Ureter (tissue), 1 donor: ENCODE measurements at places on chromosomes 7 and 10.
A peak's percentile ranks its signal among the peaks of the same experiment; 100 is the strongest.

GRCh38 chr7:46352004-46352954 lies 431.2 kb upstream of the IGFBP3 start:
- DNase-seq = peak; percentile 56

DNA sequence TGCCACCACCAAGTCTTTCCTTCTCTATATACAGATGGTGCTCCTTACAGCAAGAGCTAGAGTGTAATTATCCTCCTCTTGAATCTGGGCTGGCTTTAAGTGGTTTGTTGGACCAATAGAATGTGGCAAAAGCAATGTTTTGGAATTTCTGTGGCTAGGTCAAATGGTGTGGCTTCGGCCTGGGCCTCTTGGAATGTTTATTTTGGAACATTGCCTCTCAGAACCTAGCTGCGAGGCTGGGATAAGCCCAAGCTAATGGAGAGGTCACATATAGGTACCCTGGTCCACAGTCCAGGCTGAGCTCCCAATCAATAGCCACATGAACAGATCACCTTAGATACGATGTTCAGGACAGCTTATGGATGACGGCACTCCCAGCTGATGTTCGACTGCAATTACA lies 556.7 kb downstream of the TYW1 start:
- DNase-seq = no peak

DNA sequence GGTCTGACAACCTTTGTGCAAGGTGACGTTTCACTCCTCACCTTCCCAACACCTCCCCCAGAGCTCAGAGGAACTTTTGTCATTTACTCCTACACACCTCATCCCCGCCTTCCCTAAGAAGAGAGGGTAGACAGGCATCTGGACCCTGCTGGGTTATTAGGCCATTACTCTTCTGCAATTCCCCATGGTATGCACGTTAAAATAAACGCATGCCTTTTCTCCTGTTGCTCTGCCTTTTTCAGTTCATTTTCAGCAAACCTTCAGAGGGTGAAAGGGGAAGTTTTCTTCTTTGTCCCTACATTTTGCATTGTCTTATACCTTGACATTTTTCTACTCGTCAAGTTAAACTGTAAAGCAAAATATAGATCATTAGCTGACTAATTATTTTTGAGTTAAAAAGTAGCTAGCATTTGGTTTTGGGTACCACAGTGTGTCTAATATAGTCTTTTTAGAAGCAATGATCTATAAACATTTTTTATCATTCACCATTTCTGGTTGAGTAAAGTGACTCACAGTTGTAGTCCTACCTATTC lies 10.5 kb upstream of the EDRF1 start:
- DNase-seq = no peak

DNA sequence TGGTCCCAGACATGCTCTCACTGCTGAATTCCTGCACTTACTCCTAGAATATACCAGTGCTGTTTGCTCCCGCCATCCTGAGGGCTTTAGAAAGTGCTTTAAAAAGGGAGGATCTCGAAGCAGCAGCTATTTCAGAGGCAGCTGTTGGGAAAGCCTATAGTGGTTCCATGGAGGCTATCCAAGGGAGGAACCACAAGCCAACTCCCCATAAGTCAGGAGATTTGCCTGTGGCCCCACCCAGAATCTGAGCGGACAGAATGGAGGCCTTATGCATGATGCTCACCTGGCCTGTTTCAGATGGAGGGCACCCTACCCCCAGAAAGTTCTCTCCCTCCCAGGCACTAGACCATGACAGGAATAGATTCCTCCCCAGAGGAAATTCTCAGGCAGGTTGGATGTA lies 2.3 kb upstream of the KCNIP2 start:
- DNase-seq = no peak

DNA sequence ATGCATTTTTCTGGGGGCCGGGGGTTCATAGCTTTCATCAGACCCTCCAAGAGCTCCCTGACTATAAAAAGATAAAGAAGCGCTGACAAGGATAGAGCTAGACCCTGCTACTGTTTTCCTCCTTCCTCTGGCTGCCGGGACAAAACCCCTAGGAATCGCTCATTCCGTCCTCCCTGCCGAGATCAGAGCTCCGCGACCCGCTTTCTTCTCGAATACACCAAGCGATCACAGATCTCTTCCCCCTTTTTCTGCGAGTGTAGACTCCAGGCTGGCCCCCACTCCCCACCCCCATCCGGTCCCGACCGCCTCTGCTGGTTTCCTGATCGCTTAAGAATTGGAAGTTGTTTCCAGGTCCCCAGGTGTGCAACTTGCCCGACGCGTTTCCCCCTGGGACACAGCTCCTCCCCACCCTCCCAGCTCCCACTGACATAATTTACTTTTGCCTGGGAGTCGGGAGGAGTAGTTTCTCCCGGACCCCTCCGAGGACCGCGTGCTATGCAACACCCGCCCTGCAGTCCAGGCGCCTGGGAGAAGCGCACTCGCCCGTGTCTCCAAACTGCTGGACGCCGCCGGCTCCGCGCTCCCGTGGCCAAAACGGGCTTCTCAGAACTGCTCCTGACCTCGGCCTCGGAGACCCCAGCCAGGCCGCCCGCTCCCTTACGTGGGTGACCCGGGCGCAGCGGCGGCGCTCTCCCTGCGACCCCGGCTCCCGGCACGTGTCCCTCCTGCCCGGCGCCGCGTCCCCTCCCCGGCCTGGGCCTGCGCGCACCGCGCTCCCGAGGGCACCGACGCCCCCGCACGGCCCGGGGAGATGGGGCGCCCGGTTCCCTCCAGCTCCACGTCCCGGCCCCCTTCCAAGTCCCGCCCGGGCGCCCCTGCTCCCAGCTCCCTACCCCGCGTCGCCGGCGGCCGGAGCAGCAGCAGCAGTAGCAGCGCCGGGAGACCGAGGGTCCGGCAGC lies 552 bp downstream of the IL15RA start:
- peak; percentile 67 for DNase-seq

DNA sequence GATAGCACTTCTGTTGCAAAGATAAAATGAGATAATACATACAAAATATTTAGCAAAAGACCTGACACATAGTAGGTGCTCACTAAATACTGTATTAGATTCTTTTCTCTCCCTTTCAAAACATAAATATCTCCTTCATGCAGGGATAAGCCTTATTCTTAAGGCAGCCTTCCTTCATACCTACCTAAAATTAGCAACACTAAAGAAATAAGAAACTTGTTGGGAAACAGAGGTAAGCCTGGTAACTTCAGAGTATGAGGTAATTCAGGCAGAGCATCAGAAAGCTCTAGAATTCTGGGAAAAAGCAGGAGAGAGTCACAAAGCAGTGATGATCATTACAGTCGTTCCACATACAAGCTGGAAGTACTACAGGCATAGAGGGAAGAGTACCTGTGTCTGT lies 15.2 kb downstream of the HIBADH start:
- no peak for DNase-seq

GRCh38 chr7:99739699-99740572 lies 4.9 kb upstream of the CYP3A7 start:
- DNase-seq = no peak

- DNase-seq = no peak
Observed at GRCh38 chr7:111842491-111842890, 280.2 kb upstream of the IMMP2L start.
